ENCODE measurements at places on chromosomes 7 and 10.

DNA sequence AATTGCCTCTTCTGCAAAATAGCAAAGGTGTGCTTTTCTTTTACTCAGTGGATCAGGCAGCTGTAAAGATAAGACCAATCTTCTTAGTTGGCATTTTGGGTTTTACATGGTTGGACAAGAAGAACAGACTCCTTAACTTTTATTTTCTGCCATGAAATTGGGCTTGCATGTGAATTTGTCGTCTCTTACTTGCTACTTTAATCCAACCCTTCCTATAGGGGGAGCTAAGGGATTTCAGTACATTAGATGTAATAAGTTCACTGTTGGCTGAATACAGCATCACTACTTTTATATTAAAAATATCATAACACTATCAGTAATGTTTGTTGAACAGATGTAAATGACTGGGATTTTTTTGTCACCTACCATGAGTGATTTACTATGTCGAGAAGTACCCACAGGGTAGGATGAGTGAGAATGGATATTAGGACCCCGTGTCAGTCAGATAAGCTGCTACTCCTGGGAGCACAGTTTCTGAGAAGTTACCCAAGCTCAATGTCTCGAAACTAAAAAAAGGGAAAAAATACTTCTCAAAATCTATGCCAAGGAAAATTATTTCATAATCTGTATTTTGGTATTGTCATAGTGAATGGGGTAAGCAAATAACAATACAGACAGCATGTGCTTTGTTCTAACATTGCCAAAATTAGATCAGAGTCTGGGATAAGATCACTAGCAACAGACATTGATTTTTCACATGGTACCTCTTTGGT, 127.4 kb upstream of the AGR3 start:
- DNase-seq = no peak

DNA sequence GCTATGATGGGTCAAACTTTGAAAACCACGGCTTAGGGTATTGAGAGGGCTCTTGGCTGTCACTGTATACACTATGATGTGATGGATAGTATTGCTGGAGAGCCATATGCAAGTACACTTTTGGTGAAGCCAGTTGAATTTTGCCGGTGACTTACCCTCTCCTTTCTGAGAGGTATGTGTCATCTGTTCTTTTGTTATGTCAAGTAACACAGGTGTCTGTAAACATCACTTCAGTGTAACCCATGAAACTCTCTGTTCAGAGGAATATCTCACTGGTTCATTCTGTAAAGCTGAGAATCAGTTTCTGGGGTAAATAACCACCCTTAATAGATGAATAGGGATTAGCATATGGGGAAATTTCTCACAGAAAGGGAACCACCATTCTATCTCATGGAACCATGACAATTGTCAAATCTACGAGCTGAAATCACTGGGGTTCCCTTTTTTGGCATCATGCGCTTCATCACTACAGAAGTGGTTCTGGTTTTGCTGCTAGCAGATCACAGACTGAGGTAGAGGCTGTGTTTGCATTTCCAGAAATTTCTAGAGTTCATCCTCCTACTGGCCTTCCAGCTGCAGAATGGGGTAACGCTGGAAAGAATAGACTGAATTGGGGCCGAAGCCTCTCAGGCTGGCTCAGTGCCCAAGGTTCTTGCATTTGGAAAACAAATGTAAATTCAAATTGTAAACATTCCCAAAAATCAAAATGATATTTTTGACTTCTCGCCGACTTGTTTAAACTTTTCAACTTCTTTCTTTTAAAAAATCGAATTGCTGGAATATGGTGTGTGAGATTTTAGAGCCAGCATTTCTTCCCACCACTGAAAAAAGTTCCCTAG, 83.3 kb upstream of the CREB5 start:
- no peak for DNase-seq

GRCh38 chr7:39824456-39825200, 125.4 kb upstream of the CDK13 start:
- no peak for DNase-seq

- DNase-seq = no peak
These were observed 16.3 kb downstream of the RBM33 start for GRCh38 chr7:155660758-155661093.

GRCh38 chr10:3636356-3637181, 148.4 kb downstream of the KLF6 start:
- peak; percentile 83 for DNase-seq

DNA sequence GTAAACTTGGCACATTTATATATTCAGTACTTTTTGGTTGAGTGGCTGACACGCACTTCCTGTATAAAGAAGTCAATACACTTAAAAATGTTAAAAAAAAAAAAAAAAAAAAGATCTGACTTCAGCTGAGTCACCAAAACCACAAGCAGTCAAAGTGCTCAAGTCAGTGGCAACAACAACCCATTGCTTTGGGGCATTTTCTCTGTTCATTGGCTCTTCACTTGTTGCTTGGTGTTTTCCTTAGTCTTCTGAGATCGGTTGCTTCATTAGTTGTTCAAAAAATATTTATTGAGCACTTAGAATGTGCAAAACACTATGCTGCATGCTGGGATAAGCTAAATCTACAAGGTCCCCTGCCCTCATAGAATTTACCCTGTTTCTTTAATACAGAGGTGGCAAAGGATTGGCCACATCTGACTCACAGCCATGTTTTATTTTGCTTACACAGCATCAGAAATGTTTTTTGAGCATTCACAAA, 63.7 kb downstream of the ZNRF2 start:
- no peak for DNase-seq

DNA sequence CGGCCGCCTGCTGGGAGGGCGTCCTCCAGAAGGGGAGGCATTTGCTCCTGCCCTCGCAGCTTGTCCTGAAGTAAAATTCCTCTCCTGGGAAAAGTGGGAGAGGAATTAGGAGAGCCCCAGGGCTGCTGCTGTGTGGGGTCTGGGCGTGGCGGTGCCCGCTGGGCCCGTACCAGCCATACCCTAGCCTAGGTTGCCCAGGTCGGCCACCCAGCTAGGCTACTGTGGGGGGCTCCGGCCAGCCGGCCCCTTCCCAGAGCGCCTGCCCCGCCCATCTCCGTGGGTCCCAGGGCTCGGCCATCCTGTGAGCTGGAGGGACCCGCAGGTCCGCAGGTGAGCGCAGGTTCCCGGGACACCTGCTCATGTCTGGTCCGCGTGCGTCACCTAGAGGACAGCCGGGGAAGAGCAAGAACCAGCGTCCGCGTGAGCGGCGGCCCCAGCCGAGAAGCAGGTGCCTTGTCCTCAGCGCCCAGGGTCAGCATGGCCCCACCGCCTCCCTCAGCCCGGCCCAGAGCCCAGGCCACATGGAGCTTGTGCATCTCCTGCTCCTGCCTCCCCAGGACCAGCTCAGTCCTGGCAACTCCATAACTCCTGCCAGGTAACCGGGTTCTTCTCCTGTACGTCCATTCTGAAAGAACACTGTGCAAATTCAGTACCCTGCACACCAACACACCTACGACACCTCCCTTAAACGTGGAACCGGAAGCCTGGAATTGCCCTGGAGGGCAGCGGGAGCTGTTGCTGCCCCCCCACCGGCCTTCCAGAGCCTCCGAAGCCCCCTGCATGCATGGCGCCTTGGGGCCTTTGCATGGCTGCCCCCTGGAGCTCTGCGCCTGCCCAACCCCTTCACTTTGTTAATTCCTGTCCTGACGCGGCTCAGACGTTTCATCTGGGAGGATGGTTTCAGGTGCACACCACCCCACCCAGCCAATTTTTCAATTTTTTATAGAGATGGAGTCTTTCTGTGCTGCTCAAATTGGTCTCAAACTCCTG, 22.8 kb upstream of the FOXL3 start:
- no peak for DNase-seq

GRCh38 chr10:21280971-21281572, 244.4 kb downstream of the SKIDA1 start:
- DNase-seq = no peak

Data from BE2C (cell line).